ENCODE measurements at places on chromosomes 16 and 17.
A peak's percentile ranks its signal among the peaks of the same experiment; 100 is the strongest.

DNA sequence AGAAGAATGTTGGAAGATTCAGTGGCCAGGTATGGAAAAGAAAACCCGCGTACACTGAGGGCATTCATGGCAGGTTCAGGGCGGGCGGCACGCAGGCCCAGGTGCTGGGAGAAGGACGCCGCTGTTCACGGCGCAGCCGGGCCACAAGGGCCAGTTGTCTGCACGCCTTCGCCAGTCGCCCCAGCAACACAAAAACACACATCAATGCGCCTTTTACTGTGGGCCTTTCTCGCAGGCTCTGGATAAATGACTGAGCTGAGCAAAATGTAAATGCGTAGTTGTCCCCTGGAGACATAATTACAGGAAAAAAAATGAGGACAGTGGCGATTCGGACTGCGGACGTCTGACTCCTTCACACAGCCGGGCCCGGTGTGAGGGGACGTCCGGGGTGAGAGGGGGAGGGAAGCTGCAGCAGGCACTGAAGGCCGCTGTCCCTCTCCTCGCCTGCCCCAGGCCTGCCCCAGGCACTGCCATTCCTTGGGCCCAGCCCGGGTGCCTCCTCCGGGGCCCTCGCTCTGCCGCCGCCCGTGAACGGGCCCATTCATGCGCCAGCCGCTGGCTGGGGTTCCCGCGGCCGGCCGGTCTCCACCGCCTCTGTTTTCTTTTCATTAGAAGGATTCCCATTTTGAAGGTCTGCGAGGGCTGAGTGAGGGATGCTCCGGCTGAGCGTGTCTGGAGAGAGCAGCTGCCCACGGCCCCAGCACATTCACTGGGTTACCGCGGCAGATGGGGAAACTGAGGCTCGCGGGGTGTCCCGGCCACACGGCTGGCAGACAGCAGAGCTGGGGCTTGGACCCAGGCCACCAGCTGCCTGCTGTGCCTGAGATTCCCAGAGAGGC, 6.5 kb upstream of the ZNF469 start:
- no peak for DNase-seq

DNA sequence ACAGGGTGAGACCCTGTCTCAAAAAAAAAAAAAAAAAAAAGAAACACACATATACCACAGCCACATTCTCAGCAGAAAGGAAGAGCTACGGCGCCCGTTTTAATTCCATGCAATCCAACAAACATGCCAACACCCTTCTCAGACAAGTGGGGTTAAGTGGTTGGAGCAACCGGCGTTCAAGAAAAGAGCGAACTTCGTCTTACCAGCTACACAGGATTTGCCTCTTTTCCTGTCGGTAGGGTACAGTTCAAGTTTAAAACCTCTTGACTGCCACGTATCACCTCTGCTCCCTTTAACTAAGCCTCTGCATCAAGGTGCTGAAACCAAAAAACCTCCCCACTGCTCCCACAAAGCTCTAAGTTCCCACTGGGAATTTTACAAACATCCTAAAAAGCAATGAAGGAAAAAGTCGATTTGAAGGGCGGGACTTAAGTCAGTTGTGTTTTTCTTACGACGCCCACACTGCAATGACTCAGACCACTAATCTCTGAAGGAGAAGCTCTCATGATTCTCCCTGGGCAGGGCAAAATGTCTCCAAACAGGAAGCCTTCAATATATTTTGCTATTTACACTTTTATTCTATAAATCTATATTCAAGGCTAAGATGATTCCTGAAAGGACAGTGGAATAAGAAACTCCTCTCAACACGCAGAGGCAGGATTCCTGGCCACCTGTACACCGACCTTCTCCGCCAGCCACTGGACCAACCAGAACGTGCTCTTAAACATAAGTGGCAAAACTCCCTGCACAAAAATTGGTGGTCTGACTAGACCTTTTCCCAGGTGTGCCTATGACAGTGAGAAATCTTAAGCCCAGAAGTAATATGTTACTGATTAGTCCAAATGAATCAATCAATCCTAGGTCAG, 18.8 kb downstream of the SRP68 start:
- DNase-seq, result no peak

DNA sequence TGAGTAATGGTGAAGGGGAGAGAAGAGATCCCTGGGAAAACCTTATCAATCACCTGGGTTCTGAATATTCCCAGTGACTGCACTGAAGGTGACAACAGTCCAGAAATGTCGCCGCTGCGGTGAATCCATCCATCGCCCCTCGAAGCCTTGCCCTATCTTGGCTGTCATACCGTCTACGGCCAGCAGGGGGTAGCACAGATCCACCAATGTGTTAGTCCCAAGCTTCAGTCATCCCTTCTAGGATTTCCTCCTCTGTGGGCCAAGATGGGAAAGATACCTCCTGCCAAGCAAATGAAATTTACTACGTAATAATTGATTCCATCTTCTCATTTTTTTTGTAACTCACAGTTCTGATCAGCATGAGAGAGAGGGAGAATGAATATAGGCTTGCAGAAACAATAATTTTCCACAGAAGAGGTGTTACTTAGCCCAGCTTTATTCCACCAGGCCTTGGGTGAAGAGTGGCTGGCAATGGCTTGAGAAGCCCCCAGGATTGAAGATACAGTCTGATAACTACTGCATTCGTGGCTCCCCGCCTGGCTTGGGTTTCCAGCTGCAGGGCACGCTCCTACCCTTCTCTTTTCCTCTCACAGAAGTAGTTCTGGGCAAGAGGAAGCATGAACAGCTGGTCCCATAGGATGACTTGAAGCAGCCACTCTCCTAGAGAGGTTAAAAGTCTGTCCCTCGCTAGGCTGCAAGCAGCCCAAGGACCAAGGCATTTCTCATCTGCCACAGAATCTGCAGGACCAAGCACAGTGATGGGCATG, 2.6 kb upstream of the FMNL1 start:
- DNase-seq, result peak; percentile 97

- DNase-seq, result no peak
Measured at GRCh38 chr17:14959106-14959648, 305.9 kb downstream of the PMP22 start.

- DNase-seq, result no peak
Measured at GRCh38 chr16:54102888-54103866, 183.4 kb downstream of the IRX3 start.

DNA sequence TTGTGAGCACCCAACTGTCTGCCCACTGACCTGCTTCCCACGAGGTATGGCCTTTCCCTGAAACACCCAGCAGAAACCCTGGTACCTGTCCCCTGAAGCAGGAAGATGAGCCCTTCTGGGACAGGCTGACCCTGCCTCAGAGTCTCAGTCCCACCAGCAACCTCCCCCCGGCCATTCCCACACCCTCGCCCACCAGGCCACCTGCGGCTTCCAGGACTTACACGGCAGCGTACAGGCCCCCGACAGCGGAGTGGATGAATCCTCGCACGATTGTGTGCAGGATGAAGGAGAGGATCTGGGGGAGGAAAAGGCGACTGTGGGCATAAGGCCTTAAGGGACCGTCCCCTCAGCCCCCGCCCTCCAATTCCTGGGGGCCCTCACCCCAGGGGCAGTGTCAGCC, 15.4 kb upstream of the PITPNA start:
- DNase-seq, result no peak

DNA sequence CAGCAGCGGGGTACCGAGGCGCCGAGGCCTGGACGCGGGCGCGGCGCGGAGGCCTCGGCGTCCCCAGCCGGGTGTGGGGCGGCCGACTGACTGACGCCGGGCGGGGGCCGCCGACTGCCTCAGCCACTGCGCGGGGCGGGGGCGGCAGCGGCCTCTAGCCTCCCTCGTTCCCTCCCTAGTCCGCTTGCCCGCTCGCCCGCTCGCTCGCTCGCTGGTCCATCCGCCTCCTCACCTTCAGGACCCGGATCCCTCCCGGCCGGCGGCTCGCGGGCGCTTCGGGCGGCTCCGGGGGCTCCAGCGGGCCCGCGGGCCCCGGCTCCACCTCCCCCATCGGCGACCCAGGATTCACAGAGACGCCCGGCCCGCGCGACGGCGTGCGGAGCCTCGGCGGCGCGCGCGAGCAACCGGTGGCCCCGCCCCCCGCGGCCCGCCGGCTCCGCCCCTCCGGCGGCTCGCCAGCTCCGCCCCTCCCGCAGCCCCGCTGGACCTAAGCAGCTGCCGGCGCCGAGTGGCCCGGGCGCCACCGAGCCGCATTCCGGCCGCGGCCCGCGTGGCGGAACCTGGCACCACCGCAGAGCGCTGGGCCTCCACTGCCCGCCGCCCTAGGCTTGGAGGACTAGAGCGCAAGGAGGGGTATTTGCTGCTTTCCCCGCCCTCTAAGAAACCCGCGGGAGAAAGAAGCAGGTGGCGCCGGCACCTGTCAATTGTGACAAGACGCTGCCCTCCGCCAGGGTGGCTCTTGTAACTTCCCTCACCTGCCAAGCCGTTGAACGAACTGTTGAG, 773 bp downstream of the PHLPP2 start:
- DNase-seq, result peak; percentile 88

DNA sequence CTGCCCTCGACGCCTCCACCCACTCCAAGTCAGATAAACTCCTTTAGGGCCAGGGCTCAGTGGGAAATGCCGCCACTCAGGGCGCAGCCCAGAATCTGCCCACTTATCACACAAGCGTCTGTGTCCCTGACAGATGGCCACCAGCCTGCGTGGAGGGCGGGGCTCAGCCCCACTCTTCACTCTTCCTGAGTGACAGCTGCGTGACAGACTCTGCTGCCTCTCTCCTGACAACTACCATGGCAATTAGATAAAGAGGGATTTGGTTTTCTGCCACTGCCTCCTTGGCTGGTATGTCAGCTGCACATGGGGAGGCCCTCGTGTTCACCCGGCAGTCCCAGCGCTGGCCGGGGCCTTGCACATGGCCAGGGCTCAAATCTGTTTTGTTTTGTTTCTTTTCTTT, 96.2 kb downstream of the RTN4RL1 start:
- DNase-seq, result peak; percentile 70

DNA sequence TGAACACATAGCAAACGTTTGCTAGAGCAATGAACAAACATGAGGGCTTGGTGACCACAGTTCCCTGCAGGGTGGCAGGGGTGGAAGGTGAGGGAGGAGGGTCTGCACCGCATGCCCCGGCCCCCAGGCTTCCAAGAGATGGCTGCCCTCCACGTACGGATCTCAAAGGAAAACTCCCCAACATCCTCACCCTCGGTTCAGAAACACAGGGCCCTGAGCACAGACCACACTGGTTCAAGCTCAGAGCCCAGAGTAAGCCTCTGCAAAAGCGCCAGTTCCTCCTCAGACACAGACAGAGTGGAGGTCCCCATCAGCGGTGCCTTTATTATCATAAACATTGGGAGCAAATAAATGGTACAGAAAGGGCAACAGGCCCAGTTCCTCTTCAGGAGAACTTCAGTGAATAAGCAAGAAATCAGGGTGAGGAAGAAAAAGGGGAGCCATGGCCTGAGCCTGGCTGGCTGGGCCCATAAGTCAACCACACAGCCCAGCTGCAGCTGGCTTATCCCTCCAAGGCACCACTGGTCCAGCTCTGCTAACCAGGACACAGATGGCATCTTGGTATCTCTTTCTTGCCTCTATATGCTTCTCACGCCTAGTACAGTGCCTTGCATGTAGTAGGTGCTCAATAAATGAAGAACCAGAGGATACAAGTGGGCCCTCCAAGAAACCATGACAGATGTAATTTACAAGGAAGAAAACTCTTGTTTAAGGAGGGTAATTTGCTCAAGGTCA, 11.0 kb downstream of the MPO start:
- DNase-seq, result no peak

DNA sequence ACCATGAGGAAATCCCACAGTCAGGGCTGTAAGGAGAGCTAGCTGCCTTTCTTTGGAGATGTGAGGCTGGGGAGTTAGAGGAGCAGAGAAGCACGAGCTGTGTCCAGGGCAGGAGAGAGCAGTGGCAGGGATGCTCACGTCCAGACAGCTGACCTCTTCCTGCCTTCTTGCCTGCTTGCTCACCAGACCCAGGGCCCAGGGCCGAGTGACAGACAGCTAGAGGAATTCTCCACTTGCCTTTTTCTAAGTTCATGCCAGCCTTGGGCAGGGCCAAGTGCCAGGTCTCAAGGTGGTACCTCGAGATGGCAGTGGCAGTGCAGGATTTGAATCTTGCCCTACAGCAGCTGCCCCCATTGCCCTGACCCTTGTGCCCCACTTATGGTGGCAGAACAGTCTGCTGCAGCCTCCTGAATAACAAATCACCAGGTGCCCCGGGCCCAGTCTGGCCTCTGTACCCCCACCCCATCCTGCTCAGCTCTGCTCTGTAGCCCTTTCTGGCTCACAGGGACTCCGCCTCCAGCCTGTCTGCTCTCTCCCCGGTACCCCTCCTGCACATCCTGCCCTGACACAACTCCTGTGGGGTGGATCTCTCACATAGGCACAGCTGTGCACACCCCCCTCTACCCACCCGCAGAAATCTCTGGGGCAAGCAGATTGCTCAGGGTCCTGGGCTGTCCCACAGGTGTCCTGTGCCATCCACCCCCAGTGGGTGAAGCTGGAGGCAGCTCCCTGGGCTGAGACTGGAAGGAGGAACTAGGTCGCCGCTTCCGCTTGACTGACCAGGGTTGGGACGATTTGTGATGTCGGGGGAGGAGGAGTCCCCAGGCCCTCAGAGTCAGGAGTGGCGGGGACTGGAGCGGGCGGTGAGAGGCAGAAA, 25.9 kb downstream of the GRIN2C start:
- DNase-seq, result peak; percentile 89

DNA sequence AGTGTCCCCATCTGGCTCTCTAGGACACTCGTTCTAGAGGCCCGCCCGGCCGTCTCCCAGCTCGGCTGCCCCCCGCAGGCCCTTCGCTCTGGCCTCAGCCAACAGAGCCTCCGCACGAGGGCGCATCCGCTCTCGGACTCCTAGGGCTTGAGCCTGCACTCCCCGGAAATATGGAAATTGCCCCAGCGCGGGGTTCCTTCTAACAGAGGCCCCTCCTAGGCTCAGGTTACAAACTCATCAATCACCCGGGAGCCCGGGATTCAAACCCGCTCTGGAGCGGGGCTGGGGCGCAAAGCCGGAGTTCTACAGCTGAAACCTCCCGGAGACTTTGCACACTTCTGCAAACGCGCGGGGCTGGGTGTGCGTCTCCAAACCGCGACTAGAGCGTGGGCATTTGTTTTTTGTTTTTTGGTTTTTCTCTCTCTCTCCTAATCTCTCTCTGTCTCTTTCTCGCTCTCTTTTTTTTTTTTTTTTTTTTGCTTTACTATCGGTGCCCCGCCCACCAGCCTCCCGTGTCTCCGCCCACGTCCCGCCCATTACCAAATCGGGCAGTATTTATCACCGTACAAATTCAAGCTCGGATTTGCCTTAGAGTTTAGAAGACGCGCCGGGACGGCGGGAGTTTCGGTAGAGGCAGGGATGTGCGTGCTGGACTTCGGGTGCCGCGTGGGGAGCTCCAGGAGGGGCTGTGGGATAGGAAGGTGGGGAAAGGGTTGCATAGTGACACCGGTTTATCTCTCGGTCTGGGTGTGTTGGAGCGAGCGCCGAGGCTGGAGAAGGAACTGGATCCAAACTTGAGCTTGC, 2.4 kb upstream of the FOXL1 start:
- peak; percentile 87 for DNase-seq

- no peak for DNase-seq
Measured at GRCh38 chr17:30267625-30268024, 24.1 kb downstream of the BLMH start.

Measured in eye (tissue), 1 donor.